Activated CD4-positive, alpha-beta memory T cell treated with anti-CD3 and anti-CD28 coated beads for 36 hours (primary cell): ENCODE measurements at places on chromosomes 16 and 17. TPM values are rescaled to one million over a fixed set of nuclear protein-coding genes. Genes with fewer than 3 reads are reported as not detected.

The GPR139 gene
- total RNA-seq, result not detected

The TMEM186 gene
- 16.0 TPM for total RNA-seq

The NKD1 gene
- total RNA-seq, result 0.67 TPM

The SEC14L5 gene
- not detected for total RNA-seq

The INCA1 gene
- total RNA-seq, result 0.40 TPM

The MYADML2 gene
- total RNA-seq, result not detected

The IGSF6 gene
- 0.12 TPM for total RNA-seq

The HOXB5 gene
- not detected for total RNA-seq

The GSG1L gene
- 0.26 TPM for total RNA-seq

The TRIM25 gene
- total RNA-seq, result 126 TPM

The UTS2R gene
- total RNA-seq, result not detected

The GNAO1 gene
- 1.3 TPM for total RNA-seq

The CDK12 gene
- 55.8 TPM for total RNA-seq

The SLC52A1 gene
- total RNA-seq, result 0.31 TPM

The KRTAP3-1 gene
- total RNA-seq, result not detected

The LRRC75A gene
- total RNA-seq, result 1.2 TPM

The NPIPA1 gene
- total RNA-seq, result 68.4 TPM

The C1QL1 gene
- 0.76 TPM for total RNA-seq

The KRT27 gene
- total RNA-seq, result not detected

The OR1F1 gene
- not detected for total RNA-seq

The CASKIN1 gene
- 0.36 TPM for total RNA-seq

The HEATR9 gene
- 0.24 TPM for total RNA-seq

The SCGB1C2 gene
- not detected for total RNA-seq

The NACA2 gene
- total RNA-seq, result not detected

The ABCA8 gene
- total RNA-seq, result not detected

The ARRB2 gene
- 226 TPM for total RNA-seq

The SMTNL2 gene
- total RNA-seq, result not detected

The HYDIN gene
- not detected for total RNA-seq

The BRIP1 gene
- total RNA-seq, result 14.1 TPM

The MT1X gene
- 38.1 TPM for total RNA-seq

The KRTAP4-9 gene
- not detected for total RNA-seq

The TEDC2 gene
- total RNA-seq, result 23.9 TPM

The ARHGAP44 gene
- not detected for total RNA-seq

The KIF19 gene
- total RNA-seq, result 0.59 TPM

The CES4A gene
- 25.9 TPM for total RNA-seq

The TK1 gene
- 193 TPM for total RNA-seq

The EPN3 gene
- total RNA-seq, result not detected

The EPOP gene
- total RNA-seq, result 37.1 TPM

The KCNH4 gene
- total RNA-seq, result 0.40 TPM

The HOXB9 gene
- total RNA-seq, result 1.5 TPM

The CPPED1 gene
- 11.5 TPM for total RNA-seq

The ASPA gene
- not detected for total RNA-seq

The SYCE1L gene
- 3.9 TPM for total RNA-seq

The HSPB9 gene
- total RNA-seq, result not detected

The EVPLL gene
- not detected for total RNA-seq

The SULT1A1 gene
- 8.7 TPM for total RNA-seq

The CPNE7 gene
- total RNA-seq, result 7.1 TPM

The ZNF629 gene
- 2.9 TPM for total RNA-seq

The OGFOD1 gene
- total RNA-seq, result 63.0 TPM

The CCDC154 gene
- total RNA-seq, result 3.0 TPM

The CACNG3 gene
- not detected for total RNA-seq

The SOCS1 gene
- 146 TPM for total RNA-seq

The HSD17B2 gene
- total RNA-seq, result not detected

The KRTAP4-6 gene
- total RNA-seq, result not detected

The CD300LG gene
- total RNA-seq, result not detected

The PDIA2 gene
- total RNA-seq, result not detected

The GDPD1 gene
- 2.9 TPM for total RNA-seq
